Pulmonary artery endothelial cell (primary cell): ENCODE measurements at places on chromosomes 2 and 18.
A peak's percentile ranks its signal among the peaks of the same experiment; 100 is the strongest.

- no peak for DNase-seq
Observed at GRCh38 chr2:230244211-230244610, 18.7 kb downstream of the SP140 start.

- DNase-seq = no peak
Observed at GRCh38 chr2:96142217-96143113, 2.8 kb downstream of the DUSP2 start.

- no peak for DNase-seq
Observed at GRCh38 chr2:64420677-64421076, 33.3 kb upstream of the LGALSL start.

GRCh38 chr2:215895330-215895729, 118.0 kb downstream of the MREG start:
- no peak for DNase-seq

- DNase-seq = no peak
Observed at GRCh38 chr2:37622450-37623100, 48.9 kb downstream of the CDC42EP3 start.

GRCh38 chr2:233087713-233088112, 27.6 kb downstream of the INPP5D start:
- DNase-seq = no peak

GRCh38 chr18:23529604-23530003, 26.3 kb downstream of the RMC1 start:
- no peak for DNase-seq

DNA sequence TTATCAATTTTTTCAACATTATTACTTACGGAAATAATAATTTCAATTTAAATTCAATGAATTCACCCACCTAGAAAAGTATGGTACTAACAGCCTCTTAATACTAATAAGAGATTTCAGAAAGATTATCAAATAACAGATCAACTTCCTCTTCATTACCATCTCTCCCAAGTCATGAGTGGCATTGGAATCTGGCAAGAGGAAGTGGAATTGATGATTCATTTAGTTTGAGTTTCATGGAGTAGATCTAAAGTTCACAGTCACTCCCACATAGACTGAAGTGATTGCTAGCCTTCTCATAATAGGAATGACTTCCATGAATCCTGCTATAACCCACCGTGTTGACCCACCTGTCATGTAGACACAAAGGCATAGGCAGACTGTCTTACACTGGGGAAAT, 77.7 kb upstream of the WDR75 start:
- no peak for DNase-seq

GRCh38 chr18:59383851-59384250, 24.8 kb upstream of the LMAN1 start:
- DNase-seq = no peak

GRCh38 chr18:63298400-63299365, 20.9 kb downstream of the BCL2 start:
- DNase-seq = no peak

- no peak for DNase-seq
Observed at GRCh38 chr2:102060047-102060446, 68.3 kb downstream of the IL1R2 start.

GRCh38 chr2:134351016-134351415, 97.1 kb downstream of the MGAT5 start:
- DNase-seq = no peak

DNA sequence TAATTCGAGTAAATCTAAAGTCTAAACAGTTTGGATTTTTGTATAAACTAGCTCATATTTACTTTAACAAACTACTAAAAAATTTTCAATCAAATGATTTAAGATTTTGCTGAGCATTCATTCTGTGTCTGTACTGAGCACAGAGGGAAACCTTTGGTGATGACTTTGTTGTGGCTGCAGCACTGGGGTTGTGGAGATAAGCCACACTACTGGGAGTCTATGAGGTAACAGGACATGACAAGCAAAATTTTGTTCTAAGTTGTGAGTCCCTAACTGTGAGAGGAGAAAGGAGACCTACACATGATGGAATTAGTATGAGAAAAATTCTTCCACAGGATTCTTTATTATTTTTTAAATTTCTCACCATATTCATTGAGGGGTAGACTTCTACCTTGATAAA, 933.7 kb upstream of the LRATD1 start:
- DNase-seq = no peak

GRCh38 chr2:114518738-114519137, 76.3 kb downstream of the DPP10 start:
- no peak for DNase-seq

GRCh38 chr2:205700331-205701132, 18.2 kb downstream of the NRP2 start:
- DNase-seq = no peak

- DNase-seq = no peak
Observed at GRCh38 chr2:120769787-120770120, 34.1 kb downstream of the GLI2 start.

- no peak for DNase-seq
Observed at GRCh38 chr2:223399357-223399957, 202.7 kb downstream of the SCG2 start.

GRCh38 chr2:238382381-238382781, 44.3 kb upstream of the ASB1 start:
- DNase-seq = no peak

DNA sequence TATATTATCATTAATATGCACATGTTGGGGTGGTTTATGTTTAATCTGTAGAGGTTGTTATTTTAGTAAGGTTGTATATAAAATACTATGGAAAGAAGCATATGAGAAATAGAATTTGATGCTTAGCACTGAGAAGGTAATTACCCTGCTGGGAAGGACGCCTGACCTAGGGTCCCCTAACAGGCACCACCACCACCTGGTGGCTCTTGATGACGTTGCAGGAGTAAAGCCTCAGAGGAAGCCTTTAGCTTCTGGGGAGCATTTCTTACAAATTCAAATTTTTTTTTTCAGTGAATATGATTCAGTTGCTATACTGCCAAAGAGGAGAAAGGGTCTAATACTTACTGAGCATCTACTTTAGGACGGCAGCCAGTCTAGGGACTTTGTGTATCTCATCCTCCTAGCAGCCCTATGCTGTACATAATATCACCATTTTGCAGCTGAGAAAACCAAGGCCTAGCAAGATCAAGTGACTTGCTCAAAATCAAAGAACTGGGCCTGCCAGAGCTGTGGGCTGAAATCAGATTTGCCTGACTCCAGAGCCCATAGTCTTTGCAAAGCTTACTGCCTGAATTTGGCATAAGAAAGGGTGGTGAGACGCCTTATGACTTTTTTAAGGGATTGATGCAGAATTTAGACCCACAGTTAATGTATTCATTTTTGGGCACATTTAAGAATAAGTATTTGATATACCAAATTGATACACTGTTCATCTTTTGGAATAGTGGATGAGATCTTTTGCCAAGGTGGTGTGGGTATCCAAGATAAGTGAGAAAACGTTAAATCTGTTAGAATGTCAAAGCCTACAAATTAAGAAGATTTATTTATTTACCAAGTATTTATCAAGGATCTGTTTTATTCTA, 78.8 kb upstream of the GAREM1 start:
- peak; percentile 4 for DNase-seq

- no peak for DNase-seq
Observed at GRCh38 chr2:12730265-12730664, 13.5 kb downstream of the TRIB2 start.

DNA sequence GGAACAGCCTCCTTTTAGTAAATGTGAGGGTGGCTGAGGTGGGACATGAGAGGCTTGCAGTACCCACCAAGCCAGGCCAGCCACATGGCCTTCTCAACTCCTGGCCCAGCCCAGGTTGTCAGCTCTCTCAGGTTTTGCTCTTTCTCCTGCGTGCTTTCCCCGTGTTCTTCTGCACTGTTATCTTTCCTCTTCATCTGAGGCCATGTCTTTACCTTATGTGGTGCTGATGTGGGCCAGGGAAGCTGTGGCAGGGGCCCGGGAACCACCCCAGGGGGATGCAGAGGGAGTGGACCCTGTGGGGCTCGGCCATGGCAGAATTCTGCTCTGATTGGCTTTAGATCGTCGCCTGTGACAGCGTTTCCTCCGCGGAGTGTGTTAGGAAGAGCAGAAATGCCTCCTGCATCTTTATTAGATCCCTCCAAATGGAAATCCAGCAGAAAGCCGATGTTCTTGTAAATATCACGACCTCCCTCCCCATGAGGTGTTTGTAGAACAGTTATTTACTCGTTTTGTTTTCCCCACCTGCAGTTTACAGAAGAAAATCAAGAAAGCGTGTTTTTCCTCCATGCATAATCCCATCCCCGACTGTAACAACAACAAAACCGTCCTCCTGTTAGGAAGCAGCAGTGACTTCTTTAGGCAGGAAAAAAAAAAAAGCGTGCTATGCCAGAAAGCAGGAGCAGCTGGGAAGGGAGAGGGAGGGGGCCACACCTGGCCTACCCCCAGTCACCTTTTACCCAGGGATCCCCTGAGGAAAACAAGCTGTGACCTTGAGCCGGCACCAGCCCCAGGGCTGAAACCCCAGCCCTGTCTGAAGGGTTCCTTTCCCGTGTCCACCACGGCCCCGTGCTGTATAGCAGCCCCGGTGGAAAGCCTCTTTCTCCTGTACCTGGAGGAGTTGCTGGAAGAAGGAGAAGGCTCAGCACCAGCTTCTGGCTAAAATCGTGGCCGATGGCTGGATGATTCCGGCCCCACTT, 54.8 kb downstream of the HPCAL1 start:
- DNase-seq = no peak
